EH (cell line): ENCODE measurements at places on chromosomes 12 and 14.

GRCh38 chr14:25103271-25103670 lies 53.3 kb upstream of the STXBP6 start:
- peak; percentile 25 for DNase-seq

DNA sequence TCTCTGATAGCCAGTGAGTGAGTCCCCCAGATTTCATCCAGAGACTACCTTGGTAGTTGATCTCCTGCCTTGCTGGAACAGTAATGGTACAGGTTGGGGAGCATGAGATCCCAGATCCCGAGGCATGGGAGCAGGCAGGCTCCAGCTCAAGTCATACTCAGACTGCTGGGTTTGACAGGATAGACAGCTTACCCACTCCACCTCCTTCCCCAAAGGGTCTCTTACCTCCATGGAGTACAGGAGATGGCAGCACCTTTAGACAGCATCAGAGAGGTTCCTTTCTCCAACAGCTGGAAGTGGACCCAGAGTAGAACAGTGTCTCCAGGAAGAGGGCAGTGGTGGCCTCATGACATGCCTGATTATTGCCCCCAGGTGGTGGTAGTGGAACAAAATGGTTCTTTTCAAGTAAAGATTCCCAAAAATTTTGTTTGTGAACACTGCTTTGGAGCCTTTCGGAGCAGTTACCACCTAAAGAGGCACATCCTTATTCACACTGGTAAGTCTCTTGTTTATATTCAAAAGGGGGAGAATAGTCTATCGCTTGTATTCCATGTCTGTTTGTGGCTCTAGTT lies 4.9 kb upstream of the CSAD start:
- no peak for DNase-seq

GRCh38 chr12:111244673-111245072 lies 124.2 kb downstream of the PHETA1 start:
- no peak for DNase-seq

- no peak for DNase-seq
Measured at GRCh38 chr12:48077111-48077510, 28.8 kb downstream of the SENP1 start.

DNA sequence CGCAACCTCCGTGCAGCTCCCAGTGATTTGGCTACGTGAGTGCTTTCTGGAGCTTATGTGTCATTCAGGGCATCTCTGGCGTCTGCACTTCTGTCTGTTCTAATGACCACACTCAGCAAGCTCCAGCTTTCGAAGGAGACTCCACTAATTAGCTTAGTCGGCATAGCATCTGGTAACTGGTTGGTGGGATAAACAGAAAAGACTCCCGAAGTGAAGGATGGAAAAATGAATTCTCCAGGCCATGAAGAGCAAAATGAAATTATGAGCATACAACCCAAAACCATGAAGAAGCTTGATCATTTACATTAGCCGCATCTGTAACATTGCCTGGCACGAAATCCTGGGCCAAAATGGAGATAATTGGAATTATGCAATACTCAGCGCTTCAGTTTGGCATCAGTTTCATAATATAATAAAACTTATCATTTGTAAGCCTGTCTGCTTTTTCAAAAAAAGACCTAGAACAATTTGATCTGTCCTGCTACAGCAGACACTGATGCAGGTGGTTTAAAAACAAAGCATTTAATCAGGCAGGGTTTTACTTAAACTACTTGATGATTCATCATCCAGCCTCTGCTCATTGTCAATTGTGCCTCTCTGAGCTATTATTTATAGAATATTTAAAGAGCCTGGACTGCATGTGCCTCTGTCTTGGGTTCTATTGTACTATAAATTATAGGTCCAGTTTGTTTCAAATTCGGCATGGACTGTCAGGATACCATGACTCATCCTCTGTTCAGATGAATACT lies 87.4 kb downstream of the SYT1 start:
- no peak for DNase-seq

DNA sequence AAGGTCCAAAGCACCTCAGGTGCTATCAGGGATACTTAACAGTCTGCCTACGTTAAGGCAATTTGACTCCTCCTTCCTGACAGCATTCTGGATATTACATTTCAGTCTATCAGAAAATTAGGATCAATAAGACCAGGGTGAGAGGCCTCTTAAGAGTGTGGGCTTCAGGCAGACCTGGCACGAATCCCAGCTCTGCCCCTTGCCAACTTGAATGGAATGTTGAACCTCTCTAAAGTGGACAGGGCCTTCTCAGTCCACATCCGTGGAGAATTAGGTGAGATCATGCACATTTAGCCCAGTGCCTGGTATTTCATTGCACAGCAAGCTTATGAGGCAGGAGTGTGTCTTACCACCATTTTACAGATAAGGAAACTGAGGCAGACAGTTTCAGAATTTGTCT lies 25.9 kb downstream of the DCAF4 start:
- DNase-seq, result no peak

GRCh38 chr12:124321556-124322270 lies 26.8 kb downstream of the RFLNA start:
- DNase-seq, result peak; percentile 69

- DNase-seq, result no peak
Measured at GRCh38 chr12:81518638-81519037, 240.5 kb downstream of the PPFIA2 start.
